Uterus (tissue), 4 donors: ENCODE measurements at places on chromosomes 11 and 22. TPM values are rescaled to one million over a fixed set of nuclear protein-coding genes. Genes with fewer than 3 reads are reported as not detected.

DNA sequence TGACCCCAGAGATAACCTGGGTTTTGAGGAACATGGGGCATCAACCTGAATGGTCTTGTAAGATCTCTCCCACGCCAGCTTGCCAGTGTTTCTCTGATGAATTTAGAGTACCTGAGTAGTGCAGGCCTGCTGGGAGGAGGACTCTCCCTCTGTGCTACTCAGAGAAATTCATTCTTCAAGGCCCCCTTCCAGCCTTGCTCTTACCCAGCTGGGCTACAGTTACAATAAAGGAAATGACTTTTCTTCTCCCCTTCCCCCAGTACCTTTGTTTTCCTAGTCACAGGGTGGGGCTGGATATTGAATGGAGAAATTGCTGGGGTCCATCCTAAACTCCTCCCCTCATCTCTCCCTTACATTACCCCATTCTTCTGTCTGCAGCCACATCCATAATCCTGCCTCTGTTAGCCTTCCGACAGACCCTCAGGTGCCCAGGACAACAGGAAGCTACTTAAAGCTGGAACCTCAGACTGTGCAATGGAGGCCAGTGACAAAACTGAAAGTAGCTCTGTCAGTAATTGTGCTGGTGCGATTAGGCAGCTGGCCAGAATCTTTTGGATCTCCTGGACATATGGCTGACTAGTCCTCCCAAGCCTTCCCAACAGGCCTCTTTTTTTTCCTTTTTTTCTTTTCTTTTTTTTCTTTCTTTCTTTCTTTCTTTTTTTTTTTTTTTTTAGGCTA lies 17.4 kb downstream of the LIMK2 start:
- peak; percentile 63 for DNase-seq

GRCh38 chr11:59429924-59430516 lies 3.8 kb upstream of the OR5A2 start:
- DNase-seq: no peak

GRCh38 chr11:122156940-122157382 lies 40.9 kb upstream of the BLID start:
- peak; percentile 51 for DNase-seq

GRCh38 chr11:77411137-77411707 lies 62.7 kb downstream of the PAK1 start:
- DNase-seq: peak; percentile 18

- no peak for DNase-seq
Measured at GRCh38 chr11:75271730-75272129, 31.2 kb downstream of the TPBGL start.

DNA sequence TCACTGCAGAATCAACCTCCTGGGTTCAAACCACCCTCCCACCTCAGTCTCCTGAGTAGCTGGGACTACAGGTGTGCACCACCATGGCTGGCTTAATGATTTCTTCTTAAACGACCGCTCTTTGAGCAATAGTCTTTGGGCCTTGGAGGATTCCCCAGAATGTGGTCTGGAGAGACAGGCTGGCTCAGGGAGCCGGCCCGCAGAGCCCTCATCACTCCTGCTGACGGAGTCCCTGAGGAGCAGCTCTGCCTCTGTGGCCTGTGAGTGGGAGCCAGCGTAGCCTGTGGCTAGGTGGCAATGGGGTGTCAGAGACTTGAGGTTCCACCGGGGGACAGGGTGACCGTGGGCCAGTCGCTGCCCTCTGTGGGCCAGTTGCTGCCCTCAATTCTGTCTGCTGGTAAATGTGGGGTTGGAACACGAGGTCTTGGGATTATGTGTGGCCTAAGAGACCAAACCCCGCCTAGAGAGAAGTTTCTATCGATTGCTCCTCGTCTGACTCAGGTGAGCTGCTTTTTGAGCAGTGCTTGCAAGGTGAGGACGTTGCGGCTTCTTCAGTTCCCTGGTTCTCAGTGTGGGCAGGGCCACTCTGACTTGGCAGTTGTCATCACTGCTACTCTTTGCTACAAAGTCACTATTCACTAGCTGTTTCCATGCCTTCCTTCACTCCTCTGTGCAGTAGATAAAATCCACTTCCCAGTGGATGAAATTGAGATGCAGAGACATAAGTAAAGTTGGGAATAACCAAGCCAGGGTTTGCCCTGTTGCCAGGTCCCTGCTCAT lies 124.8 kb upstream of the NECTIN1 start:
- DNase-seq: no peak

GRCh38 chr11:93904716-93905115 lies 54.3 kb upstream of the VSTM5 start:
- DNase-seq: no peak

GRCh38 chr11:27497284-27497866 lies 9.2 kb downstream of the LIN7C start:
- no peak for DNase-seq

DNA sequence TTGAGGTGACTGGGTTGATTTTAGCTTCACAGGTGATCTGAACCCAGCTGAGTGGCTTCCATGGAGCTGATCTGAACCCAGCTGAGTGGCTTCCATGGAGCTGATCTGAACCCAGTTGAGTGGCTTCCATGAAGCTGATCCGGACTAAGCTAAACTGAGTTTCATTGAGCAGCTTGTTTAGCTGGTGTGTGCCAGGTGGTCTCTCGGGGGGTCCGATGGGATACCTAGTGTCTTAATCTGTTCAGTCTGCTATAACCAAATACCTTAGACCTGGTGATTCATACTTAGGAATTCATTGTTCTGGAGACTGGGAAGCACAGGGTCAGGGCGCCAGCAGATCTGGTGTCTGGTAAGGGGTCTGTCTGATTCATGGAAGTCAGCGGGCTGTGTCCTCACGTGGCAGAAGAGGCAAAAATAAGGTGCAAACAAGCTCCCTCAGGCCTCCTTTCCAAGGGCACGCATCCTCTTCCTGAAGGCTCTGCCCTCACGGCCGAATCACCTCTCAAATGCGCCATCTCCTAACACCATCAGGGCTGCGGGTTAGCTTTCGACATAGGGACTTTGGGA lies 52.5 kb upstream of the KCNQ1OT1 start:
- no peak for DNase-seq

- DNase-seq: peak; percentile 63
Measured at GRCh38 chr11:17354601-17354991, 3.0 kb downstream of the NCR3LG1 start.

DNA sequence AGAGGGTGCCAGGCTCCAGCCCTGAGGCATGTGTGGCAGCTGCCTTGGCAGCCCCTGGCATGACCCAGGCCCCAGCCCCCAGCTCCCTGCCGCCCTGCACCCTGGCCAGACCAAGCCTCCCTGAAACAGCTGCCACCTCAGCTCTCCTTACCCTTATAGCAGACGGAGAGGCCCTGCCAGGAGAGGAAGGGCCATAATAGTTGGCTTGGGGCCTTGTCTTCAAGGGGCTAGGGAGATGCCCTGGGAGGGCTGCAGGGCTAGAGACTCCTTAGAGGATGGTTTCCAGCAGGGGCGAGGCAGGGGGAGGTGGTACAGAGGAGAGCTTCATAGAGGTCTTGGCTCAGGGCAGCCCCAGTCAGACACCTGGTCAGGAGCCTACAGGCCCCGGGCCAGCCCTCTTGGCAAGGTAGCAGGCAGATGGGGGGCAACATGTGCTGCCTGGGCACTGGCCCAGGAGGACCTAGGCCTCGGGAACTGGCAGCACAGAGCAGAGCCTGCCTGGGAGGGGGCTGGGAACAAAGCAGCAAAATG lies 13.0 kb downstream of the SMTN start:
- DNase-seq: peak; percentile 51

DNA sequence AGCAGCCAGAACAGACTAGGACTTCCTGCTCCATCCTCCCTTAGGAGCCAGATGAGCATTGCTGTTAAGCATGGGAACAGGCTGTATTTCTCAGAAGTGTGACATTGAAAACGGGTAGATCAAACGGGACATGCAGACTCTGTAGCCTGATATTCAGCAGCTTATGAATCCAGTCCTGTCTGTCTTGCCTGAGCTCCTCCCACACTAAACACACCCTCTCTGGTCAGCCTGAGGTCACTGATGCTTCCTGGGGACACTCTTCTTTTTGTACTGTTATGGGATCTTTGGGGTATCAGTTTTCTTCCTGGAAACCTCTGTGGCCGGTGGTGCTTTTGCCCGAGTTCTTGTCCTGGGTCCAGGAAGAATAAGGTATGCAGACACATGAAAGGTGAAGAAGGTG lies 35.8 kb downstream of the C11orf91 start:
- DNase-seq: no peak

DNA sequence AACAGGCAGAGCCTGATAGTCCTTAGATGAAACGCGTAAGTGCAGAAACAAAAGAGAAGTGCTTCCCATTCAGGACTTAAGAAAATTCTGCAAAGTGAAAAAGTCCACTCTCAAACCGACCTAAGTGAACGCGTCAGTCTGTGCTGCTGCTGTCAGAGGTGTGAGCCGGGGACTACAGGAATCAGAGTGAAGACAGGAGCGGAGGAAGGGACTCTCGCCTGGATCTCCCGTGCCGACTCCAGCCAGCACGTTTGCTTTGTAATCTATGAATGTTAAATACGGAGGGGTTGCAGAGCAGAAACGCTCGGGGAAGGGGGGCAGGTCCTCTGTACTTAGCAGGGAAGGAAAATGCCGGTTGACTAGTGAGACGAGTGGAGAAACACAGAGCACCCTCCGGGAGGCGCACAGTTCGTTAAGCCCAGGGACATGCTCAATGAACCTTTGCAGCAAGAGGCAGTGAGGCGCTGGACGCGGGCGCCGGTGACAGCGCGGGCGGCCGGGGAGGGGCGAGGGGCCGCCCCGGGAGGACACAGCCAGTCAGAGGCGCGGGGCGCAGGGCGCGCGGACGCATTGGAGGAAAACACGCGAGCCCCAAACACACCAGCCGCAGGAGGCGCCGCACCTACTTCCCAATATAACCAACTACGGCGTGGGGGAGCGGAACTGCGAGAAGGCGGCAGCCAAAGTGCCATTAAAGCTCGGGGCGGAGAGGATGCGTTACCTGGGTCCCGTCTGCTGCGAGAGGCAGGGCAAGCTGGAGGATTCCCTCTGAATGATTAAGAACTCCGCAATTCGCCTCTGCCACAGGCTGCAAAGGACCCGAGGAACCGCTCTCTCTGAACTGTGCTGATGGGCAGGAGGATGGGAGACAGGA lies at the start of gene CNTN5:
CNTN5 (plus strand) TSS at position 598 of the 874 bp plus-strand sequence.
- DNase-seq: peak; percentile 19

DNA sequence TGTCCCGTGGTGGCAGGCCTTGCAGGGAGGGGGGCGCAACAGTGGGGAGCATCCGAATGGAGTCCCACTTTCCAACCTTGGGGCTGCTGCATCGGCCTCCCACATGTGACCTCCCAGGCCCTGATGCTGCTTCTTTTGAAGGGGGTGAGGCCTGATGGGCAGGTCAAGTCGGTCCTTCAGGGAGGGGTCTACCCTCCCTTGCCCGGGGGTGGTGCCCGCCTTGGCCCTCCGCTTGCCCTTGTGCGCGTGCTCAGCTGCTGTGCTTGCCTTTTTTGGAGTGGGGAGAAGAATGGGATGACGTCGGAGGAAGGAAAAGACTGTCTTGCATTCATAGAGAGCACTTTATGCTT lies 66.9 kb downstream of the PRDM11 start:
- peak; percentile 51 for DNase-seq

GRCh38 chr11:33630936-33631748 lies 69.5 kb downstream of the C11orf91 start:
- DNase-seq: no peak

DNA sequence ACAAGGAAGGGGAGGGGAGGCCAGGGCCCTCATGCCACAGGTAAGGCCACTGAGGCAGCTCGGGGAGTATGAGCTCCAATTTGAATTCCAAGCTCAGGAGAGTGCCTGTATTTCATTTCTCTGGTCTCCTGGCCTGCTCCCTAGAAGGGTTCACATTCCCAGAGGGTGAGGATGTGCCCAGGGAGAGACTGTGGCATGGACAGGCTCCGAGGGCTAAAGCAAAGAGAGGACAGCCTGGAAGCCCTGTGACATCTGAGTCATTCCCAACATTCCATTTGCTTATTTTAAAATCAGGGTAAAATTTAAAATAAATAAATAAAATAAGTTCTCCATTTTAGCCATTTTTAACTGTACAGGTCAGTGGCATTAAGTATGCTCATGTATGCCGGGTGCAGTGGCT lies 18.6 kb upstream of the FOLR1 start:
- no peak for DNase-seq

DNA sequence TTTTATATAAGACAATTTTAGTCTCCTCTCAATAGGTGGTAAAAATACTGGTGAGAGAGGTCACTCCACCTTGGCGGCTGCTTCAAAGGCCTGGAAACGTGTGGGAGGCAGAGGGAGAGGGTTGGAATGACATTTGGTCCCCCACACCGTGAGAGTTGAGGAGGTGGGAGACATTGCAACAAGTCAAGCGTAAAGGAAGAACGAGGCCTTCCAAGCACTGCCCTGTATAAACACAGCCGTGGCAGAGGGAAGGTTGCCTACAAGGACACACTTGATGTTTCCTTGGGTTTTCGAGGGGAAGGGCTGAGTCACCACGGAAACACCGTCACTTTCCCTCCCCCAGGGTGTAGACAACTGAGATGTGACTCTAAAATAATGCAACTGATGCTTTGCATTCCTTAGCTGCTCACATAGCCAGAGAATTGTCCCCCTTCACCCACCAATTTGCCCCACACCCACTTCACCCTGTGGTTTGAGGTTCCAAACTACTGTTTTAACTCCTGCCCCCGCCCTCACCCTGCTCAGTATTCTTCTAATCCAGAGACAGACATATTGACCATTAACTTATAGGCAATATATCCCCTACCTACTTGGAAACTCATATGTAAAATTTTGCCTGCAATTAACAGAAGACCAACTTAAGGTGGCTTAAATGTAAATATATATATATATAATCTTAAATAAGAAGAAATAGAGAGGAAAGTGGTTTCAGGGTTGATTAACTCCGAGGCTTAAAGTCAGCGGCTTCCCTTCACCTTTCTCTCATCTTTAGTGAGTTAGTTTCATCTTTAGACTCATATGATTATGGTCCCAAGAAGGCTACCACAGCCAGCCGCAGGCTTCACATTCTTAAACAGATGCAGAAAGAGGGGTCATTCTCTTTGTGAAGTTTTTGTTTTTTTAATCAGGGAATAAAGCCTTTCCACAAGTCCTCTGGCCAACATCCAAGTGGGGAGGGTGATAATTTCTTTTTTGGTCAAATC lies 54.1 kb upstream of the BDNF start:
- DNase-seq: no peak

DNA sequence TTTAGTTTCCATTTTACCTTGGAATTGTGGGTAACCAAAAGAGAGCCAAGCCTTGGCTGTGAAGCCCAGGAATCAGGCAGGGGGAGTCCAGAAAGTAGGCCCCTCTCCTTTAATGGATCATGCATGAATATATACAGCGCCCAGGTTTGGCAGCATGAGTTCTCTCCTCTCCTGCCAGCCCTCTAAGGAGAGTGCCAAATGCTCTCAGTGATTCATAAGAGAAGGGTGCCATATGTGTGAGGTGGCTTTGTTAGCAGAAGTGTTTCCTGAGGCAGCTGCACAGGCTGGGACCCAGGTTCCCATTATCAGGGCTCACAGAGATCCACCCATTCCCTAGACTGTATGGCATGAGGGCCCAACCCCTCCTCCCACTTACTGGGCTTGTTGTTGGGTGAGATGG lies 52.3 kb upstream of the SCUBE2 start:
- no peak for DNase-seq

- no peak for DNase-seq
Measured at GRCh38 chr22:43136255-43136654, 6.9 kb downstream of the MCAT start.

GRCh38 chr11:70399681-70400112 lies 1.4 kb downstream of the CTTN start:
- DNase-seq: peak; percentile 90

The OR5P2 gene
- total RNA-seq: not detected

The ALDH3B2 gene
- not detected for total RNA-seq

The B3GAT1 gene
- total RNA-seq: 0.76 TPM

The SFI1 gene
- 10.2 TPM for total RNA-seq

The GRM5 gene
- total RNA-seq: not detected

The SESN3 gene
- 34.4 TPM for total RNA-seq

The SNX32 gene
- 2.6 TPM for total RNA-seq

The PNPLA3 gene
- not detected for total RNA-seq

The VSIG10L2 gene
- total RNA-seq: 9.5 TPM
